ENCODE measurements at places on chromosomes 2 and 18. TPM values are rescaled to one million over a fixed set of nuclear protein-coding genes. Genes with fewer than 3 reads are reported as not detected.

The SERPINB11 gene
- polyA plus RNA-seq, result not detected

The NLRC4 gene
- polyA plus RNA-seq, result not detected

The DCAF17 gene
- polyA plus RNA-seq, result 17.5 TPM

The MAPRE2 gene
- polyA plus RNA-seq, result 58.9 TPM

The FZD7 gene
- 0.76 TPM for polyA plus RNA-seq

The SLC4A5 gene
- polyA plus RNA-seq, result 3.2 TPM

The ESPNL gene
- 0.14 TPM for polyA plus RNA-seq

The ST8SIA5 gene
- 0.93 TPM for polyA plus RNA-seq

The SMAD2 gene
- polyA plus RNA-seq, result 64.7 TPM

The DPP4 gene
- polyA plus RNA-seq, result not detected

The WNT10A gene
- 0.20 TPM for polyA plus RNA-seq

The C2orf78 gene
- not detected for polyA plus RNA-seq

The PGAP1 gene
- 54.8 TPM for polyA plus RNA-seq
